Stimulated activated CD8-positive, alpha-beta memory T cell treated with anti-CD3 and anti-CD28 coated beads, Interleukin-4, amount 100 ng/mL, for 24 hours (primary cell): ENCODE measurements at places on chromosomes 11 and 22.

- no peak for DNase-seq
Observed at GRCh38 chr11:130467116-130467900, 18.9 kb downstream of the ADAMTS15 start.

DNA sequence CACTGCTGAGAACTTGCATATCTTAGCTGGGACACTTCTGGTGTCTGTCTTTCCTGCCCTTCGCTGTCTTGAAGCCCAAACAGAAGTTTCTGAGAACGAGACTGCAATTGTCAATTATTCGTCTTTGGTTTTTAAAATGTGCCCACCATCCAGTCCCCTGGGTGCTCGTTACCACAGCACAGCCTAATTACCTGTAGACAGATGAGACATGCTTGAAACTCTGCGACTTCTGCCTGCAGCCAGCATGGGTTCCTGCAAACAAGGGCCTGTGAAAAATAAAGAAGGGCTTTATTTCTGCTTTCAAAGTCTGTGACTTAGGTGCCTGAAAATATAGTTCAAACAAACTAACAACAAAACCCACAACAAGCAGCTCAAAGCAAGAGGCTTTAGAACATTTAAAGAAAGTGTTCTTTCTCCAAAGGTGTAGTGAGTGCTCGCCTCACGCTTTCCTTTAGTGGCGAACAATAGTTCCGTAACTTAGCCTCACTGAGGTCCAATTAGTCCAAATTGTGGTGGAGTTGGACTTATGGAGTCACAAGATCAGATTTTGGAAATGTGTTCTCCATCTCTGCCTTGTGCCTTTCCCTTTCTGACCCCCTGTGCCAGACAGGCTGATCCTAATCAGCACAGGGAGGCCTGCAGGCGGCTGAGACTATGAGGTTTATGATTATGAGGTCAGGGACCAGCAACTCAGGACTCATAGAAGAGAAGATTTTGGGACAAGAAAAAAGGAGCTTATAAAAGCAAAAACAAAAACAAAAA is 20.4 kb upstream of the GRAMD1B start:
- DNase-seq, result no peak

- DNase-seq, result no peak
Observed at GRCh38 chr11:75100314-75100713, 3.6 kb upstream of the OR2AT4 start.

DNA sequence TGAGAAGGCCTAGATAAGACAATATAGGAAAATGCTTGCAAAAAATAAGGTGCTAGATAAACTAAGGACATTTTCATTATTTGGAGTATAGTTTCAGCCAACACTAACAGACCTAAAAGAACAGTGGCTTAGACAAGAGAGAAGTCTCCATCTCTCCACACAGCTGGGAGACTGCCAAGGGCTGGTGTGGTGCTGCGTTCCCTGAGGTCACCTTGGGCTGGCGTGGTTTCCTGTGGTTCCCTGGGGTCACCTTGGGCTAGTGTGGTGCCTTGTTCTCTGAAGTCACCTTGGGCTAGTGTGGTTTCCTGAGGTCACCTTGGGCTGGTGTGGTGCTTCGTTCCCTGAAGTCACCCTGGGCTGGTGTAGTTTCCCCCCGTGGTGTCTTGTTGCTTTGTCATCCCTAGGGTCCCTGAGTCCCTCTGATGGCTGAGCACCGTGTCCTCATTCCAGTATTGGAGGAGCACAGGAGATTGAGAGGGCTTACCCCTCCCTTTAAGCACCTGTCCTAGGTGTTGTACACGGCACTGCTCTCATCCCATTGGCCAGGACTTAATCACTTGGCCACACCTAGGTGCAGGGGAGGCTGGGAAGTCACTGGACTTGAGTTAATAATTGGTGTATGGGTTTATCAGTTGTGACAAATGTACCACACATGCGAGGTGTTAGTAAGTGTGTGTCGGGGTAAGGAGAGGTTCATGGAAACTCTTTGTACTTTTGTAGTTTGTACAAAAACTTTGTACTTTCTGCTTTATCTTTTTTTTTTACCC is 14.9 kb downstream of the SAMM50 start:
- DNase-seq, result no peak

DNA sequence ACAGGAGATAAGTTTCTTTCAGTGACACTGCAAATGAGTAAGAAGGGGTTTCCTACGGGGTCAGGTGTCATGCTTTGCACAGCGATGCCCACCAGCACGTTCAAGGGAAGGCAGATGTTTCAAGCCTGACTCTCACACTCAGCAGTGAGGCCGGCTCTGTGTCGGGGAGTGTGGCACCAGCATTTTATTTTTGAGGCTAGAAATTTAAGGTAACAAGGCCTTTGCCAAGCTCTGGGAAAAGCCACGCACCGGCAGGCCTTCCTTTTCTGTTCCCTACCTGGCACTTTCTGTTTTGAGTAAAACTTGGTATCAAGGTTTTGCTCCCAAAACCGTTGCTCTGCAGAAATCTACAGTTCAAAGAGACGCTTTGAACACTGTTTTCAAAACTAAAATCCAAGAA is 38.0 kb downstream of the TOLLIP start:
- no peak for DNase-seq

- DNase-seq, result no peak
Observed at GRCh38 chr11:71502871-71503435, 24.1 kb upstream of the KRTAP5-7 start.

GRCh38 chr11:22582151-22582410 is 43.5 kb downstream of the FANCF start:
- no peak for DNase-seq

DNA sequence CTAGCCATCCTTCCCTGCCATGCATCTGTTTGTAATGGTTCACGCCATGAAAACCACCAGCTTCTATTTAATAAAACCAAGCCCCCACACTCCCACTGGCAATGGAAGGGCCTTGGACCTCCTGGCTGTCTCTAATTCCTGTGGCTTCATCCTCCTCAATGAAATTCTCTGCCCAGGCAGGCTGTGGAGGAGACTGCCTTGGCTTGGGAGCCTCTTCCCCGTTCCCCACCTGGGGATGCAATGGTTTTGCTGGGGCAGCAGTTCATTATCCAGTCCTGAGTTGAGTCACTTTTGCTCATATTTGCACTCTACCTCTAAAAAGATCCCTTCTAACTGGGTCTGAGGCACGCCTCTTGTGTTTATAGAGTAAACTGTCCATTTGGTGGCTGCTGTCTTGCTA is 515.8 kb downstream of the NTM start:
- DNase-seq, result no peak

GRCh38 chr11:129489249-129489648 is 113.6 kb downstream of the BARX2 start:
- DNase-seq, result no peak

- DNase-seq, result no peak
Observed at GRCh38 chr11:73958521-73959141, 7.8 kb downstream of the DNAJB13 start.

DNA sequence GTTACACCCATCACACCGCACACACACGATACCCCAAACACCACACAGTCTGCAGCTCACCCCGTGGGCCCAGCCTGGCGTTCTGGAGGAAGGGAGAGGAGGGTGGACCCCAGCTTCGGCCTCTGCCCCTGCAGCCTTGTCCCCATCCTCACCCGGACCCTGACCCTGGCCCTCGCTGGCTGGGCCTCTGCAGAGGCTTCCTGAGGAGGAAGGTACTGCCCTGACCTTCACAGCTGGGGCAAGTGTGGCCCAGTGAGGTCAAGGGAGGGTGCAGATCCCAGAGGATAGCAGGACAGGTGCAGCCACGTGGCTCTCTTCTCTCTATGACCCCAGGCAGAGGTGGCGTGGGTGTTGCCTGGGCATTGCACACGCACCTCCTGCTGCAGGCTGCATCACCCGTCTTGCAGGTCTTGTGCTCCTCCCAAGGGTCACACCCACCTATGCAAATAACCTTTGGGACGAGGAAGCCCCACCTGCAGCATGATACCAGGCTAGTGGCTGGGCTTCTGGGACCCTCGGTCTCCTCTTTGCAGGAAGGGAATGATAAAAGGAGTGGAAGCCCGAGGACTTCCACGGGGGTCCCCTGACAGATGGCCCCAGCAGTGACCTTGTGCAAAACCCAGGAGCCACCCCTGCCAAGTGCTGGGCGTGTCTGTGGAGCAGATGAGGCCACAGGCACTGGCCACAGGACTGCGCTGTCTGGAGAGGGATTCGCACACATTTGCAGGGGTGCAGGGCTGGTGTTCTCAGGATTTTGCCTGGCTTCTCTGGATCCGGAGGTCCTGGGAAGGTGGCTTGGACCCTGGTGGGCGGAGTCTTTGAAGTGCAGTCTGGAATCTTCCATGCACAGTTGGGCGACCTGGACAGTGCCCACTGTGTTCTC is 1241.5 kb downstream of the BRD1 start:
- DNase-seq, result no peak

DNA sequence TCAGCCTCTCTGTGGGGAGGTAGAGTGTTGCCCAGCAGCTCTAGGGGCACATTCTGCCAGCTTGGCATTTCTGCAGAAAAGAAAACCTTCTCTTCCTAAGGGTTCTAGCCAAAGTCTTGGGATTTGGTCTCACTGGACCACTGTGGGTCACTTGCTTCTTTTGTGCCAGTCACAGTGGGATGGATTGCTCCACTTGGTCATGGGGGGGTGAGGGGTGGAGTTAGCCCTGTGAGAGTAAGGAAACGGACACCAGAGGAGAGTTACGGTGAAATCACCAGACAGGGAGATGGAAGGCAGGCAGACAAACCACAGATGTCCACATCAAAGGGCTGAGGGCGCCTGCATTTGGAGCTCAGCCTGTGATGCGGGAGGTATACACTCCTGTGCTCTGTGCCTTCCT is 10.8 kb downstream of the SGSM1 start:
- no peak for DNase-seq

DNA sequence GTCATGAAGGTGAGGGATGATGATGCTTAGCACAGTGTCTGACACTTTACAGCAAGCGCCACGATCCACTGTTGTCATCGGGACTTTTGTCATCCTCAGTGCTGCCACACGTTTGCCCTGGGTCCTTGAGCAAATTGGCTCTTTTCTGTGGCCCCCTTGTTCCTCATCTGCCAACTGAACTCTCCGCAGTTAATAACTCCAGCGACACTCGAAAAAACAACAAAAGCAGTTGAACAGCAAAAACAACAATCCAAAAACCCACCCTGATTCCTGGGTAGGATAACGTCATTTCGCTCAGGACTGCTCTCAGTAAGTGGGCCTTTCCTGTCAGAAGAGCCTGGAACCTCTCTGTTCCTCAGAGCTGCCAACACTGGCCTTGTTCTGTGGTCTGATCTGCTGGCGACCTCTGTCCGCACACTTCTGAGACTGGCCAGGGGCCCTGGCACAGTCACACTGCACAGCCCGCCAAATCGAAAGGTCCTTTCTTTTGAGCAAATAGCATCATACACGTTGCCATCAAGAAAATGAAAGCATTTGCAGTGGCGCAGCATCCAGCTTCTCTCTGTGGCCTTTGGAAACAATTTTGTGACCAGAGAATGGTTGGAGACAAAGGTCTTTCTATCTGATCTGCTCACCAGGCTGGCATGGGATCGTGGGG is 79.9 kb upstream of the SYT13 start:
- no peak for DNase-seq

GRCh38 chr11:85029964-85030363 is 597.2 kb downstream of the DLG2 start:
- DNase-seq, result no peak

DNA sequence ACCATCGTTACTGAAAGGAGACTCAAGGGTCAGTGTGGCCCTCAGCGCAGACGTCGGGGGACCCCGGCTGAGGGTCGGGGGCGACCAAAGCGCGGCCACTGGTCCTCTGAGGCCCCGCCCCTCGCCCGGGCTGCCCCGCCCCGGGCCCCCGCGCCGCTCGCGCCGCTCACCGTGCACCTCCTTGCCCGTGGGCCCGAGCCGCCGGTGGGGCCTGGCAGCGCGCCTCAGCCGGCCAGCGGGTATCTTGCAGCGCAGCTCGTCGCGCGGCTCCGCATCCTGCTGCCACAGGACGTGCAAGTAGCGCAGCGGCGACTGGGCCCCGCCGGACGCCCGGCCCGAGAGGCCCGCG is 419 bp downstream of the ANKRD54 start:
- DNase-seq, result peak; percentile 34

DNA sequence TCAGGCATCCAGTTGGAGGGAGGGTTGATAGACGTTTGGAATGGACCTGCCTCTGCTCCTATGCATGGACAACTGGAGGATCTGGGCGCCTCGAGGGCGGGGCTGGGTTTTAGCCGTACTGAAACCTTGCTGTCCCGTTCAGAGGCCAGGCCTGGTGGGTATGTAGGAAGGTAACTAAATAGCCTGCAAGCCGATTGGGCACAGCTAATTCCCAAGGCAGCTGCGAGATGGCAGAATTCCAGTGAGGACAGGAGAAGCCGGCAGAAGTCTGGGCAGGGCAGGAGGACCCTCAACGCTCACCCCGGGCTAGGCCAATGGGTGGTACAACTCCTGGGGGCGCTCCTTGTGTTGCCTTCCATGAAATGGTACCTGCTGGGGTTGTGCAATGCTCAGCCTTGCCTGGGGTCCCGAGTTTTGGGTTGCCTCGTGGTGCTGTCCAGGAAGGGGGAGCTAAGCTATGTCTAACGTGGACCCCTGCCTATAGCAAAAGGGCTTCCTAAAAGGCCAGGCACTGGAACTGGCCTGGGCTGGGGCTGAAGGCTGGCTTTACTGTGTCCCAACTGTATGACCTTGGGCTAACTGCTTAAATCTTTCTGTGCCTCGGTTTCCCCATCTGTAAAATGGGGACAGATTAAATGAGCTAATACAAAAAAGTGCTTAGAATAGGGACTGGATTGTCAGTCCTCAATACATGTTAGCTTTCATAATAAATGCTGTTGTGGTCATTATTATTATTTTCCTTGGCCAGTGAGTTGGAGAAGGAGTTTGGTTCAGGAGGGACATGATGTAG is 30.1 kb upstream of the CD82 start:
- no peak for DNase-seq

DNA sequence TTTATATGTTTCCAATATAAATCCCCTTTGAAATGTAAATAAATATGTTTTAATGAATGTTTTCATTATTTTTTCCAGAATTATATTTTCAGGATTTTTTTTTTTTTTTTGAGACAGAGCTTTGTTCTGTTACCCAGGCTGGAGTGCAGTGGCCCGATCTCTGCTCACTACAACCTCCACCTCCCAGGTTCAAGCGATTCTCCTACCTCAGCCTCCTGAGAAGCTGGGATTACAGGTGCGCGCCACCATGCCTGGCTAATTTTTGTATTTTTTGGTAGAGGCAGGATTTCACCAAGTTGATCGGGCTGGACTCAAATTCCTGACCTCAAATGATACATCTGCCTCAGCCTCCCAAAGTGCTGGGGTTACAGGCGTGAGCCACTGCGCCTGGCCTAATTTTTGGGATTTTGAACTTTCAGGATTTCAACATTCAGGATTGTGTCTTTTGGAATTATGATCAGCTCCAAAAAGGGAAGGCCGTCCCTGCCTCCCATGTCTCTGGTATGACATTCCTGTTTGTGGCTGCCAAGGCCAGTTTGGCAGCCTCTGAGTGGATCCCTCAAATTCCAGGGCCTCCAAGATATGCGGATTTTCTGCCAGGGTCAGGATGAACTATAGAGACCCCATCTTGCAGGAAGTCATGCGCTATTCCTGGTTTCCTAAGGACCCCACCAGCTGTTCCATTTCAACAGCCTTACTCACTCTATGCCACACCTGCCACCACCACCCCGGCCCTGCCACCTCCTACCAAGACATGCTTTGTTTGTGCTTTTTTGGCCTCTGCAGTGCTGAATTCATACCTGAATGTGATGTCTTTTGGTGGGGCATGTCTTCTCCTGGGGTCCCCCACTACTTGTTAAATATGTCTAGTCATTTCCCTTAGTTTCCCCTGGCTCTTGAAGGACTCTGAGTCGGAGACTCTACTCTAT is 21.9 kb upstream of the TMPRSS4 start:
- no peak for DNase-seq
